Epithelial cell of esophagus (primary cell): ENCODE measurements at places on chromosomes 5 and 9.
A peak's percentile ranks its signal among the peaks of the same experiment; 100 is the strongest.

GRCh38 chr5:125408448-125409233 lies 662.2 kb upstream of the ZNF608 start:
- peak; percentile 96 for DNase-seq

DNA sequence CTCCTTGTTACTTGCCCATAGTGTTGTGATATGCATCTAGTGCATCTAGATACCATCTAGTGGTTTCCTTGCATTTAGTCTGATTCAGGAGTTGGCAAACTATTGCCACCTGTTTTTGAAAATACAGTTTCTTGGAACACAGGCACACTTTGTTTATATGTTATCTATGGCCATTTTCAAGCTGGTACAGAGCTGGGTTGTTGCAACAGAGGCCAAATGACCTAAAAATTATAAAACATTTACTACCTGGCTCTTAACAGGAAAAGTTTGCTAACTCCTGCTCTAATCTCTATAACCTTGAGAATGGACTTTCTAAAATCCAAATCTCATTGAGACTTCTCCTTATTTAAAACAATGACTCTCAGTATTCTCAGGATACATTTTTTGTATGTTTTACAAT lies 19.4 kb upstream of the FBXO38 start:
- DNase-seq, result no peak

GRCh38 chr9:4489562-4489918 lies 728 bp upstream of the SLC1A1 start:
- no peak for DNase-seq

- peak; percentile 58 for DNase-seq
Measured at GRCh38 chr5:7927466-7928375, 58.8 kb downstream of the MTRR start.

DNA sequence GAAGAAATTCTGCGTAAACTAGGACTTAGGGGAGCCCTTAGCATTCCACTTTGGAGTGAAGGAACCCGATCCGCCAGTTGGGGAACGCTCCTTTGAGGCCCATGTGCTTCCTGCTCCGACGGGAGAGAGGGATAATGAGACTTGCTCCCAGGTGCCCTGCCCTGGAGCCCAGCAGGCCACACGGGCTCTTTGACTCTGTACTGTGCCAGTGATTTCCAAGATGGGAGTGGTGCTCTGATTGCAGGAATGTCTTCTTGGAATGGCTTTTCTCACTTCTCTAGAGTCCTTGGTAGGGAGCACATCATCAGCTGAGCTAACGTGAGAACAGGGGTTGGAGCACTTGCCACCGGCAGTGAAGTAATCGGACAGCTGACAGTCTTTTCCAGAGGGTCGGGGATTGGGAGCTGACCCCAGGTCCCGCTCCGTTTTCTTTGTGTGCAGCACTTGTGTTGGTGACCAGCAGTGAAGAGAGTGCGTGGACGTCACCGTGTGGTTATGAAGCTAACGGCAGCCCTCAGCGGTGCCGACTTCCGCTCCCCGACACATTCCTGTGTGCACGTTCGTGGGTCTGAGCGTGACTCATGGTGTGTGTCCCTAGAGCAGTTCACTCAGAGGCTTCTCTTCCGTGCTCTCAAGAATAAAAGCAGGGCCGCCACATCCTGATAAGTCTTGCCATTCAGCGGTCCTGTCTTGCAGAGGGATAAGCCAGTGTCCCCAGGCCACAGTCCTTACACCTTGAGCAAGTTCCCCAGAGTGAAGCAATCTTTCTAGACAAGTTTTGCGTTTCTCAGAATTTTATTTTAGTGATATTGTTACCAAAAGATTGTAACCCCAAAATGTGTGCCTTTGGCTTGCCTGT lies 25.6 kb downstream of the ABL1 start:
- peak; percentile 87 for DNase-seq

- no peak for DNase-seq
Measured at GRCh38 chr5:139228201-139228803, 30.1 kb upstream of the SIL1 start.

GRCh38 chr5:74927336-74927735 lies 61.1 kb upstream of the FAM169A start:
- no peak for DNase-seq

DNA sequence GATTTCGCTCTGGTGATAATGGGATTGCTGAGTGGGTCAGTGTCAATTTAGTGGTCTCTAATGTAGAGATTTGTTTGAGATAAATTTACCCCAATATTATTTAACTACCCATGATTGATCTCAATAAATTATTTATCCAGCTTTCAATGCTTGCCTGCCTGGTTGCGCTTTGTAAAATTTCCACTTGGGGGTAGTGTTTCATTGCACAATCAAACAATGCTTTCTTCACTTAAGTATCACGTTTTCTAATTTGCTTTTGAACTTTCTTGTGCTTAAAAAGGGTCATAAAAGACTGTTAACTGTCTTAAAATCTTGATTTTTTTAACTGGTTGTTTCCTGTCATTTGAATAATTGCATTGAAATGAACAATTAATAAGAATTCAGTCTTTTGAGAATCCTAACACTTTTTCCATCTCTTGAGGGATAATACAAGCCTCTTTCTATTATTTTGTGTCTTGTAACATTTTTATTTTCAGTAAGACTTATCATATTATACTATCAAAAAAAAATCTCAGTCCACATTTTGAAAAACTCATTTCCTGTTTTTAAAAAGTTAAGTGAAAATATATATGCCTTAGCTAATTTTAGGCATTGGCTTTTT lies 18.7 kb downstream of the HSD17B4 start:
- DNase-seq, result peak; percentile 56

GRCh38 chr9:14344053-14344524 lies 30.1 kb upstream of the NFIB start:
- DNase-seq, result peak; percentile 16

- peak; percentile 73 for DNase-seq
Measured at GRCh38 chr9:108761655-108762347, 94.0 kb downstream of the ACTL7B start.

DNA sequence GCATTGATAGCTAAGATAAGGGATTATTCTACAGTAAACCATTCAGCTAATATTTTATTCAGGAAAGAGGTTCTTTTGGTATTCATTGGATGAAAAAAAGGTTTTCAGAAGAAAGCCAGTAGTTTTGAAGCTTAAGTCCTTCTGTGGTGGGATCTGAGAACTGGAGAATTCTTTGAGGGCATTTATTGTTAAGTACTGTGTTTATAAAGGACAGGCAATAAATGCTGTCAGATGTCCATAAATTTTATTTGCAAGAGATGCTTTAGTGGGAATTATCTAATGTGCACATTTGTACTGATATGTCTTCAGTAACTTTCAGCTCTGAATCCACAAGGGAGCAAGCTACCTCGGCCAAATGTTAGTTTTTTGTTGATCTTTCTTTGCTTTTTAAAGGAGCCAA lies 321.3 kb downstream of the MARCHF11 start:
- no peak for DNase-seq

GRCh38 chr5:78501411-78502352 lies 141.3 kb downstream of the SCAMP1 start:
- peak; percentile 43 for DNase-seq

- DNase-seq, result no peak
Measured at GRCh38 chr5:96859375-96859774, 16.9 kb upstream of the ERAP2 start.

GRCh38 chr9:90517103-90517502 lies 125.5 kb downstream of the DIRAS2 start:
- peak; percentile 48 for DNase-seq

DNA sequence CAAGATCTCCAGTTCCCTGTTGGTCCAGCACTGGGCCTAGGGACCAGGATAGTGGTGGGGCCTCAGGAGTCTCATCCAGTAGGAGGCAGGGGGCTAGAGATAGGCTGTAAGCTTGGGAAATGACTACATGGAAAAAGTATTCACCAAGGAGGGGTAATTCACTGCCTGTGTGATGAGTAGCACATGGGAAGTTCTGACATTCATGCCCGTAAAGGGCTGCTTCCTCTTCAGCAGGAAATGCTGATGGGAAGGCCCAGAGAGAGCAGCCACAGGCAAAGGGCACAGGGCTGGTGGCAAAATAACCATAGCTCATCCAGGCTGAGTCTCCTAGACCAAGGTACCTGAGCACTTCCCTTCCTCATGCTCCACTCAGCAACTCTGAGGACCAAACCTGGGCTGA lies 23.1 kb upstream of the FRRS1L start:
- DNase-seq, result peak; percentile 47

DNA sequence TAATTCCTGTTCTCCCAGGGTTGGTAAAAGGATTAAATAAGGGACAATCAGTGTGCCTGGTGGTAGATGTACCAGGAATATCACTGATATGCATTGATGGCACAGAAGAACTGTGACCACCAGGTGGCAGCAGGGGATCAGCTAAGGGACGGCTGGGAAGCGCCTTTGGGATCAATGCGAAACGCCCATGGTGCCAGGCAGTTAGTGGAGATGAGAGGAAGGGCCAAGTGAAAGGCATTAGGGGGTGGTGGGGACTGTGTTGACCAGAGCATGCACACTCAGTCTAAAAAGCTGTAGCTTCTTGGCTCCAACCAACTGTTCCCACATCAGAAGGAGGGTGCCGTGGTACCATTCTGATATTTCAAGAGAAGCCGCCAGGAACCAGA lies 55.6 kb downstream of the ARHGEF37 start:
- DNase-seq, result peak; percentile 71

DNA sequence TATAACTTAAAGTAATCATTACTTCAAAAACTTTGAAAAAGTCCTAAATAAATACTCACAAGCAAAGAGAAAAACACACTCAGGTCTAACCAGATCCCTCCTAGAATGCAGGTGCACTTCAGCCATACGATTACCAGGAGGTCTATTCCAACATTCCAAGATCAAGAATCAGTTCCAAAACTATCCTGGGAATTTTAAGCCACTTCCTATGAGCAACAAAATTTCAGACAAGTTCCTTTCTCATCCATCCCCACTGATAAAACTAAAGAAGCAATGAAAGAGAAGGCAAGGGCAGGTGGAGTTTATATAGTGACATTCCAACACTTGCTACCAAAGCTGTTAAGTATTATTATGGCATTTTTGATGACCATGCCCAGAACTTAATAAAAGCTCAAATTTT lies 29.6 kb downstream of the MLLT3 start:
- peak; percentile 22 for DNase-seq

DNA sequence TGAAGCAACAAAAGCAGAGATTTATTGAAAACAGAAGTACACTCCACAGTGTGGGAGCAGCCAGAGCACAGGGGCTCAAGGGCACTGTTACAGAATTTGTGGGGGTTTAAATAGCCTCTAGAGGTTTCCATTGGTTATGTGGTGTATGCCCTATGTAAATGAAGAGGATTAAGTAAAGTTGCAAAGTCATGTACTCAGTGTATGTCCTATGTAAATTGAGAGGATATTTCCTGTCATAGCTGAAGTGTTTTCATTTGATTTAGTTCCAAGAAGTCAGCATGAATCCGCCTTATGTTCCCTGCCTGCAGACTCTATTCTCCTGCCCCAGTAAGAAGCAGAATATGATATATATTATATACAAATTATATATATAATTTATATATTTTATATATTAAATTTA lies 966.0 kb upstream of the COX7C start:
- DNase-seq, result no peak

GRCh38 chr9:135108831-135109510 lies 21.5 kb downstream of the OLFM1 start:
- no peak for DNase-seq

DNA sequence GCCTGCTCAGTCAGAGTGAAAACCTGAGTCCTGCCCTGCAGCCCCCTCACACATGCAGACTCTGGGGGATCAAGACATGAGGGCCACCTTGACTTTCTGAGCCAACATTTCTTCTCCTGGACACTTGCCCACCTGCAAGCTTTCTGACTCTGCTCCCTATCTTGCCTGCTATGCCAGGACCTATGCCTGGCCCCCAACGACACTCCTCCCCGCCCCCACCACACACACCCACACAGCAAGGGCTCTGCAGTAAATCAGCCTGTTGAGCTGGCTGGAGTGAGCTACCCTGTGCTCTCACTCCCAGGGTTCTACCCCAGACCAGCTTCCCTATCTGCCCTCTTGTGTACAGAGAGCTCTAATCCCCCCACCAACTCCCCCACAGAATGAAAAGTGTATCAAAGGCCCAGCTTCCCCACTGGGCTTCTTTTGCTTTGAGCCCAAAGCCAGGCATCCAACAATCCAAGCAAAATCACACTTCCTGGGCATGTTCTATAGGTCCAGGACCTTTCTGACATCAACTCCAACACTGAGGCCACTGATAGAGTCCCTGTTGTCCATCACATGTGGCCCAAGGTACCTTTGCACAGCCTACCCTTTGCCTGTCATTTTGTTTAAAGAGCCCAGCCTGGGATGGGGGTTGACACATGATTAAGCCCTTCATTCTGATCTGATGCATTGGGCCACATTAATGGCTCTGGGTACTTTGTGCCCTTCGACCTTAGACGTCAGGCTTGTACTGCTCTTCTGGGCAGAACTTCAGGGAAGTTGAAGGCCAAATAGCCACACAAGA lies 7.2 kb downstream of the PDLIM4 start:
- no peak for DNase-seq

GRCh38 chr9:135907006-135907430 lies 328 bp downstream of the CAMSAP1 start:
- DNase-seq, result no peak

GRCh38 chr5:6601271-6601670 lies 31.6 kb downstream of the NSUN2 start:
- DNase-seq, result no peak

DNA sequence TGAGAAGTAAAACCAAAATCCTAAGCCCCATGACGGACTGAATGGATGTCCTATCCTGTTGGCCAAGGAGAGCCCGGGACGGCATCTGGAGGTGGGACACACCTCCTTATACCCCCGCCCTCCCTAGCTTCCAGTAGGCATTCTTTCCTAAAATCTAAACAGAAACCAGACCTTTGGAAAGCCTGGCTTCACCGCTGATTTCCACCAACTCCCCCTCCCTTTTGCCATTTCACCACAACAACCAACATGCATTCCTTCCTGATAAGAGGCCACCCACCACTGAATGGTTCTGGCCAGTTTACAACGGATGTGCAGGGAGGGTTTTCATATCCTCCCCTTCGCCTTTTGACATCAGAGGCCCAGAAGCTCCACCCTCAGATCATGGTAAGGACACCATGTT lies 9.2 kb upstream of the RARS1 start:
- DNase-seq, result no peak

DNA sequence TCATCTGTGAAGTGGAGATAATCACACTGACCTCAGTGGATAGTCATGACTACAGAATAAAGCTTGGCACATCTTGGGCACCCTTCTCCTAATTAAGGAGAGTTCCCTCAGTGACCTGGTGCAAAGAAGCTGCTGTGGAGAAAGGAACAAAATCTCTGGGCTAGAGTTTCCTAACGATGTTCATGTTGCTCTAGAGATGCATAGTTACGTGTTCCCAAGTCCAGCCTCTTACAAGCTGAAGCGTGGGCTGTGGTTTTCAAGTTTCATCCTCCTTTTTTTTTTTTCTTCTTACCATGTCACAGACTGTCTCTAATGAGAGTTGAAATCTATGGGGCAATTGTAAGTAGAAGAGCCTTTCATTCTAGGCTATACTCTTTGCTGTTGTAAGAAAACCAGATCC lies 113.8 kb downstream of the DOCK8 start:
- DNase-seq, result no peak

DNA sequence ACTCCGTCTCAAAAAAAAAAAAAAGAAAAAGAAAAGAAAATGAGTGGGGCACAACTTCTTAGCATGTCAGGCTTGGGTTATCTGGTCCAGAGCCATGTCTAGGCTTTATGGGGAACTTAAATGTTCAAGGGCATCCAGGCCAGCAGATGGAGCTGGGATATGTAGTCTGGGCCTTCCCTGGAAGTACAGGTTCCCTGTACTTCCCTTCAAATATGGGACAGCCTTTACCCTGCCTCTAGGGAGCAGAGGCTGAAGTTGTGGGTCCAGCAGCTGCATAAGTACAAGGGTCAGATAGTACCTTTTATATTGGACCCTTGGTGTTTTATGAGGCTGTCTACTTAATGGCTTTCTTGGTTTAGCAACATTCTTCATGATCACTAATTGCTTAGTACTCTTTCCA lies 42.1 kb downstream of the FAF2 start:
- DNase-seq, result peak; percentile 49
